ENCODE measurements at places on chromosomes 5 and 9. TPM values are rescaled to one million over a fixed set of nuclear protein-coding genes. Genes with fewer than 3 reads are reported as not detected.

The ICE1 gene
- 32.0 TPM for total RNA-seq

The PCDHB9 gene
- 2.9 TPM for total RNA-seq

The C5orf52 gene
- not detected for total RNA-seq

The UIMC1 gene
- total RNA-seq = 37.7 TPM

The BRIX1 gene
- total RNA-seq = 33.5 TPM

The PGM5 gene
- 16.8 TPM for total RNA-seq

The CACFD1 gene
- total RNA-seq = 18.8 TPM

The ARHGEF37 gene
- 22.3 TPM for total RNA-seq

Data from spinal cord (tissue), 10 donors.